ENCODE measurements at places on chromosomes 12 and 14.

DNA sequence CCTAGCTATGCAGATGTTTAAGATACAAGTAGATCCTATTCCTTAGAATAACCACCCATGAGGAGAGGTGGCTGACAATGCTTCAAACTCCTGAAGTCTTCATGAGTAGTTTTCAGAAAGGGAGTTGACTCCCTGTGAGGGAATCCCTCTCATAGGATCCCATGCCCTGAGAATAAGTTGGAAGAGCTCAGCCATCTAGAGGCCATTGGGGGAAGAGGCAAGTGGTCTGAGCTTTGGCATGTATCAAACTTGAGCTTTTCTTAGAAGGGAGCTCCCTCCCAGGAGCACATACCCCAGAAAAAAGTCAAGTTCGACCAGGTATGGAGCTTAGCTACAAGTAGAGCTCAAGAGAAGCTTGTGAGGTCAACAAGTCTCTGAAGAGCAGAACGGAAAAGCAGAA lies 165.7 kb upstream of the RBM19 start:
- DNase-seq, result no peak

- no peak for DNase-seq
Measured at GRCh38 chr14:92144708-92145107, 22.9 kb downstream of the CPSF2 start.

DNA sequence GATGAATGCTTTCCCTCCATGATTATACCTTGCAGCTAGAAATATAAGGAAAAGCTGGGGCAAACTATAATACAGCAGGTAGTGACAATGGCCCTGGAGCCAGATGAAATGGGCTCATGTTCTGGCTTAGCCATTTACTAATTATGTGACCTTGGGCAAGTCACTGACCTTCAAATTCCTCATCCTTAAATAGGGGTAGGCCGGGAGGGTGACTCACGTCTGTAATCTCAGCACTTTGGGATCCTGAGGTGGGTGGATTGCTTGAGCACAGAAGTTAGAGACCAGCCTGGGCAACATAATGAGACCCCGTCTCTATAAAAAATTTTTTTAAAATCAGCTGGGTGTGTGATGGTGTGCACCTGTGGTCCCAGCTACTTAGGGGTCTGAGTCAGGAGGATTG lies 155.4 kb downstream of the C12orf75 start:
- DNase-seq, result no peak

GRCh38 chr14:74403619-74404417 lies 22.2 kb downstream of the SYNDIG1L start:
- no peak for DNase-seq

DNA sequence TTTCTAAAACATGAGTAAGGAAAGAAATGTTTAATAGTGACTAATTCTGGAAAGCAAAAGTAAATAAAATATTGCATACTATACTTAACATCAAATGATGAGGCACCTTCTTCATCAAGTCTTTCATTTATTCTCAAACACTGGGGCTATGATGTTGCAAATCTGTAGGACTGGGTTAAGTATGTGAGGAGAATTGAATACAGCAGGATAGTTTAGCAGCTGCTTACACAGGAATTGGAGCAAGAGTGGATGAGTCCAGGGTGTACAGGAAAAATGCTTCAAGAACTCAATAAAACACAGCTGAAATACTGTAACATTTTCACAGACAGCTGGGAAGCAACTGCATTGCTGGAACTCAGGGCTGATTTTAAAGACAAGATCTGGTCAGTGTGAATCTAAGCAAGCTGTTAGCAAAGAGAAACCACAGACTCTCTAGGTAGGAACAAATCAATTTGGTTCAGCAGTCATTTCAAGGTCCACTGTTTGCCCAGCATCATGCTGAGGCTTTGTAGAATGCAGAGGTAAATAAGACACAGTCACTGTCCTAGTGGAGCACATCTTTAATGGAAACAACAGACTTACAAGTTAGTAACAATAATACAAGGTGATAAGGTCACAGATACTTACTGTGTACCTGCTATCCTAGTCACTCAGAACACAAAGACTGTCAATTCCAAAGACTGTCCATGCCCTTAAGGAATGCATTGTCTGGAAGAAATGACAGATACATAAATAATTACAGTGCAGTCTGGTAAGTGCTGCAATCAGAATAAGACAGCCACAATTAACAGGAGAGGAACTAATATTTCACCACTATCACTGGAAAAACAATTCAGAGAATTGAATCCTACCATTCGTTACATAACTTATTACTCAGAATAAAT lies 96.8 kb upstream of the DACT1 start:
- no peak for DNase-seq

DNA sequence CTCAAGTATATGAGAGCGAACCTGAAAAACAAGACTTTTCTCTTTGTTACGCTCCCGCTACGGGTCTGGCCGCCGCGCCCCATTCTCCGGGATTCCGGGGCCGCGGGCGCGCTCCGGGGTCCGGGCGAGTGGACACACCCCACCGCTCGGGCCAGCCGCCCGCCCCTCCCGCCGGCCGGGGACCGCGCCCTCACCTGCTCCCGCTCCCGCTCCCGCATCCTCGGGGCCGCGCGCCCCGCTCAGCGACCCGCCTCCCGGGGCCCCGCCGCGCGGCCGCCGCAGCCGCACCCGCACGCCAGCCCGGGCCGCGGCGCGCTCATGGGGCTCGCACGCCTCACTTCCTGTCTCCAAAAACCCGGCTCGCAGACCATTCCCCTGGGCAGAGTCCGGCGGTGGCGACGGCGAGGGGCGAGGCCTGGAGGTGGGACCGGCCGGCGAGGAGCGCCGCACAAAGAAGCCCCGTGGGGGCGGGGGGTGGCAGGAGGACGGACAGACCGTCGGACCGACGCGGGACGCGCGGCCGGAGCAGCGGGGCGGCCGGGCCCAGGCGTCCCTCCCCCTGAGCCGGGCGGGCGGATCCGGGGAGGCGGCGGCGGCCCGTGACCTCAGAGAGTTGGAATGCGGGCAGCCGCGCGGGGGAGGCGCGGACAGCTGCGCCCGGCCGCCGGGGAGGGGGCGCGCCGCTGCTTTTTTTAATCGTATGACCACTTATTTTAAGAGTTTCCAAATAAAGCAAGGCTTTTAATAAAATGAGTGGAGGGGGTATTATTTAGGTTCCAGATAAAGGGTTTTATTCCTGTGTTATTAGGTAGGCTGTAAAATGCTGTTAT lies at the start of gene PTPN21:
TSS of gene PTPN21 (minus strand) at position 551 of the 830 bp plus-strand sequence. CDS start 4,590 bp downstream, outside the sequence.
- peak; percentile 27 for DNase-seq

DNA sequence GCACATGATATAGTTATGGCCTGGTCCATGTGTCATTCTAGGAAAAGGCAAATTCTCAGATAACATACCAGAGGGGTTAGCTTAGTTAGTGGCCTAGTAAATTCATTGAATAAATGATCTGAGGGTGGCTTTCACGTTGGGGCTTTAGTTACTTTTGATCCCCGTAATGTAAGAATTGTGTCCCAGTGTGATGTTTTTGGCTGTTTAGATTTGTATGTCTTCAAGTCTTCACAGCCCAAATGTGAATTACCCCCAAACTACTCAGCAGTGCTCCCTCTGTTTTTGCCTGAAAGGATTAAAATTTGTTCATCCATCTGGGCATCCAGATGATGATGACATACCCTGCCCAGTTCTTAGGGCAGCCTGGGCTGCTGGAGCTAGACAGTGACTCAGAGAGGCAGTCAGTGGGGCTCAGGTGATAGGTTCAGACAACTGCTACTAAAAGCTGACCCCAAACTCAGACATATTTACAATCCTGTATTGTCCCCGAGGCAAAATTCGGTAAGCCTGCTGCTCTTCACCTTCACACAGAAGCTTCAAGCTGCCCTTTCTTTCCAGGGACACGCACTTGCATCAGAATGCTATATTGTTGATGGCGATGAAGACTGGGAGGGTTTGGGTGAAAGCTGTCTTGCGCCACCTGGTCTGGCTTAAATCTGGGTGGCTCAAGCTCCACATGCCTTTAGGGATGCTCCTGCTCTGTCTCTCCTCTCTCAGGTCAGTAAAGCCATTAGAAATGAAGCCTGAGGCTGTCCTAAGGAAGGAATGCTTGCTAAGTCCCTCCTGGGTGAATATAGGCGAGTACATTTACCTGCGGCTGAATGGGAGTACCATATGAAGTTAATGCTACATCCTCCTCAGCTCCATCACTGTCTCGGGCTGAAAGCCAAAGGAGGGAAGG lies 10.3 kb downstream of the GPRC5D start:
- no peak for DNase-seq

DNA sequence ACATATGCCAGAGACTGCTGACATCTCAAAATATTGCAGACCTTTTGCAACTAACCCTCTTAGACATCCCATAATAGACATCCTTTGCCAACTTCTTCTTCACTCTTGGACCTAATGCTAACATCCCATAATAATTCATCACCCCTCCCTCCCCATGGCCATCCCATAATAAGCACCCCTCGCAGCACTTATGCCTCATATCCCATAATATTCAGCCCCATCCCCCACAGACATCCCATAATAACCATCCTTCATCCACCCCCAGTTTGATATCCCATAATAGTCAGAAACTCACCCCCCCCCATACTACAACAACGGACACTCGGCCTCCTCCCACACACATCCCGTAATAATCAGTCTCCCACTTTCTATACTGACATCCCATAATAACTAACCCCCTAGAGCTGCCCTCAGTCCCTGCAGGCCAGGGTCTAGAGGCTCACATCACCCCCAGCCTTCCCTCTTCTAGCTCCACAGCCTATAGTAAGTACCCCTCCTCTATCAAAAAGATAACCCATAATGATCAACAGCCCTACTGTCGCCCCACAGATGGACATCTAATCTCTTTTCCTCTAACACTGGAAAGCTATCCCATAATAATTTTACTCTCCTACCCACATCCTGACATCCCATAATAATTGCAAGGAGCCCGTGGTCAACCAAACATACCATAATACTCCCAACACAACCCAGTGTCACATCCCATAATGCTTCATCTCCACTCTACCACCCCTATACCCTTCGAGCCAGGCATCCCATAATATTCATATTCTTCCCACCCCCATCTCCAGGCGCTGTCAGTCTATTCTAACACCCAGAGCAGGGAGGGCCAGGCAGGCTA lies 792 bp upstream of the CHD4 start:
- DNase-seq, result no peak

DNA sequence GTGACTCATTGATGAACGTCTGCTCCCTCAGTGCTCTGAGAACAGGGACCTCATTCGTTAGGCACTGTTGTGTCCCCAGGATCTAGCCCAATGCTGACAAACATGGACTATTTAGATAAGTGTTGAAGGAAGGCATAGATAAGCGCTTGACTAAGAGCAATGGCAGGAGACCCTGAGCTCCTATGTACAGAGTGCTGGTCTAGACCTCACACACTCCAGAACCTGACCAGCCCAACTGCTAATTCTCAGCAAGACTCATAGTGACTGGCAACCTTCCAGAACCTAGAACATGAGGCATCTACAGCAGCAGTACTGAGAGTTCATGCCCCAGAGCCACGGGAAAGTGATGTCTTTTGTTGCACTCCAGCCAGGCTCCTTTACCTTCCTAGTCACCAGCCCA lies 69.2 kb downstream of the CRACR2A start:
- no peak for DNase-seq

- no peak for DNase-seq
Measured at GRCh38 chr12:100717733-100718067, 76.9 kb upstream of the ANO4 start.

- no peak for DNase-seq
Measured at GRCh38 chr14:100532906-100533655, 54.1 kb downstream of the BEGAIN start.

GRCh38 chr12:63941166-63941800 lies 96.8 kb downstream of the SRGAP1 start:
- no peak for DNase-seq

- DNase-seq, result no peak
Measured at GRCh38 chr12:18340186-18340585, 78.9 kb downstream of the PIK3C2G start.

DNA sequence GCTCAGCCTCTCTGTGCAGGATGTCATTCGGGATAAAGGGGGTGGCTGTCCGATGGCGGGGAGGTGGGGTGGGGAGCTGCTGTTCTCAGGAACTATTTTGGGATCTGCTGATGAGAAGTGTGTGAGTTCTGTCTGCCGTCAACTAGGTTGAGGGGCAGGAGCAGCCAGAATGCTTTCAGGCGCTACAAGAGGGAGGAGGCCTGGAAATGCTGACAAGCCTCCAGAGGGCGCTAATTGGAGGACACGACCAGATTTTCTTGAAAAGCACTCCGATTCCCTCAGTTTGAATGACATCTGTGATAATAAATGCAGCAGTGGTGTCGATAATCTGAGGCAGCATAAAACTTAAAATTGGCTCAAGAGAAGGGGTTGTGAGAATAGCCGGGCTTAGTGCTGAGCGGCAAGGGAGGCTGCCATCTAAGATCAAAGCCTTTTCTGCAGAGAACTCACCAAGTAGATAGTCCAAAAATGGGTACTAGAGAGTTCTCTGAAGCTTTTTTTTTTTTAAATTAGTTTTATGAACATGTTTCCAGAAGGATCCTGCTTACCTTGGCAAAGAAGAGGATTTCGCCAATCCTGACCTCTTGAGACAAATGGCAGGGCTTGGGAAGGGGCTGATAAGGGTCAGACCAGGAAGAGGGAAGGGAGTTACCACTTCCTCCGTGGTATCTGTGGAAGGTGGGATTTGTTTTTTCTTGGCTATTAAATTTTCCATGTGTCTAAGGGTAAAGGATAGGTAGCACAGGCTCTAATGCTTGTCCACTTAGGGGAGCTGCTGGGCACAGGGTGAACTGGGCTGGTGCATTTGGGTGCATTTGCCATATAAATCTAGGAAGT lies 94.4 kb downstream of the CRACR2A start:
- no peak for DNase-seq

GRCh38 chr12:71585218-71585617 lies 78.4 kb downstream of the ZFC3H1 start:
- DNase-seq, result no peak

GRCh38 chr12:26971963-26972362 lies 33.7 kb downstream of the FGFR1OP2 start:
- DNase-seq, result no peak

DNA sequence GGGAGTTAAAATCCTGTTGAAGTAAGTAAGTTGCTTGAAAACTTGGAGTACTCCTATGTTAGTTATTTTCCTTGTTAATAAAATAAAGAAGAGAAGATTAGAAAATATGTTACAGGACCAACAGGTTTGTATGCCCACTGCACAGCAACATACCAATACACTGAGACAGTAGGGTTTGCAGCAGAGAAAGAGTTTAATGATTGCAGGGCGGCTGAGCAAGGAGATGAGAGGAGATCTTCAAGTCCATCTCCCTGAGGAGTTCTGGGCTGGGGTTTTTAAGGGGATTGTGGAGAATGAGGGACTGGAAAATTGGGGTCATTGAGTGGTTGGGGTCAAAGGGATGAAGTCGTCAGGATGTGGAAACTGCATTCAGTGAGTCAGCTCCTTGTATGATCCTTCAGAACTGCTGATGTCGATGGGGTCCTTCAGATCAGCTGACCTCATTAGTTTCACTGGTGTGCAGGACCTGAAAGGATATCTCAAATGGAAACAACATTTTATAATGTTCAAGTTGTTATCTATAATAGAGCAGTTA lies 4.3 kb upstream of the HSD17B6 start:
- DNase-seq, result no peak
